ENCODE measurements at places on chromosomes 5 and 9. TPM values are rescaled to one million over a fixed set of nuclear protein-coding genes. Genes with fewer than 3 reads are reported as not detected.

- no peak for DNase-seq
These were observed 42.8 kb downstream of the NFIB start for GRCh38 chr9:14271093-14271673.

- DNase-seq = no peak
These were observed 332.4 kb downstream of the DMAC1 start for GRCh38 chr9:7467186-7467585.

GRCh38 chr5:171092194-171092593 is 216.9 kb upstream of the TLX3 start:
- no peak for DNase-seq

GRCh38 chr9:22256381-22256780 is 190.2 kb upstream of the DMRTA1 start:
- no peak for DNase-seq

GRCh38 chr5:169148138-169148740 is 152.7 kb downstream of the SLIT3 start:
- no peak for DNase-seq

- DNase-seq = no peak
These were observed 13.5 kb downstream of the C5orf46 start for GRCh38 chr5:147892696-147893296.

GRCh38 chr5:108827131-108827530 is 79.4 kb downstream of the FER start:
- no peak for DNase-seq

DNA sequence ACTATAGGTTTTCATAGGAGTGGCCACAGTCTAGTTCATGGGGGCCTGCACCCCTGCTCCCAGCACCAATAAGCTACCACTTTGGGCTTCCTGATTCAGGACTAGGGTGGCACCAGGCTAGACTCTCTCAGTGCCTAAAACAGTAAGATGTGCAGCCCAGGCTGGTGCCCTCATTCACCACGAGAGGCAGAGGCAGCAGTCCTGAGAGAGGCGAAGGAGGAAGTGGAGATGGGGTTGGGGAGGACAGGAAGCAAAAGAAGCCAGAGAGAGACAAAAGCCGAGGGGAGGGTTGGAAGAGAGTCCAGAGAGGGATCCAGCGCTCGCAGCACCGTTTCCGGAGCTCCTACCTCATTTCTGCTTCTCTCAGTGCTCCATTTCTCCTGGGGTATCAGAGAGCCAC is 180.9 kb downstream of the MED10 start:
- no peak for DNase-seq

DNA sequence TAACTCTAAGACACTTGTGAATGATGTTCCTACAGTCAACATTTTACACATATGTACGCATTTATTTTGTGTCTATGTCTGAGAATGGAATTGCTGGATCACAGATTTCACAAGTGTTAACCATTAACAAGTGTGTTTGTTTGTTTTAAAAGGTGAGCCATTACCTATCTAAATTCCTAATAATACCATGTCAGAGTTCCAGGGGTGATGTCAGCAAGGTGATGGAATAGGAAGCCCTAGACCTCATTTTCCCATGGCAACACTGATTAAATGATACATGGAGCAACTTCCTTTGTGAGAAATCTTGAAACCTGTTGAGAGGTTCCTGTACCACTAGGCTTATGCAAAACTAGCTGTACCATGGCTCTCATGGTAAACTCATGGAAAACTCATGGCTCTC is 309.7 kb downstream of the CYLC2 start:
- DNase-seq = no peak

- DNase-seq = no peak
These were observed 213.2 kb downstream of the GABRB2 start for GRCh38 chr5:161333194-161333880.

- no peak for DNase-seq
These were observed 3.2 kb downstream of the SNX30 start for GRCh38 chr9:112753725-112754124.

- DNase-seq = no peak
These were observed 182.2 kb downstream of the PALM2AKAP2 start for GRCh38 chr9:109962215-109962614.

DNA sequence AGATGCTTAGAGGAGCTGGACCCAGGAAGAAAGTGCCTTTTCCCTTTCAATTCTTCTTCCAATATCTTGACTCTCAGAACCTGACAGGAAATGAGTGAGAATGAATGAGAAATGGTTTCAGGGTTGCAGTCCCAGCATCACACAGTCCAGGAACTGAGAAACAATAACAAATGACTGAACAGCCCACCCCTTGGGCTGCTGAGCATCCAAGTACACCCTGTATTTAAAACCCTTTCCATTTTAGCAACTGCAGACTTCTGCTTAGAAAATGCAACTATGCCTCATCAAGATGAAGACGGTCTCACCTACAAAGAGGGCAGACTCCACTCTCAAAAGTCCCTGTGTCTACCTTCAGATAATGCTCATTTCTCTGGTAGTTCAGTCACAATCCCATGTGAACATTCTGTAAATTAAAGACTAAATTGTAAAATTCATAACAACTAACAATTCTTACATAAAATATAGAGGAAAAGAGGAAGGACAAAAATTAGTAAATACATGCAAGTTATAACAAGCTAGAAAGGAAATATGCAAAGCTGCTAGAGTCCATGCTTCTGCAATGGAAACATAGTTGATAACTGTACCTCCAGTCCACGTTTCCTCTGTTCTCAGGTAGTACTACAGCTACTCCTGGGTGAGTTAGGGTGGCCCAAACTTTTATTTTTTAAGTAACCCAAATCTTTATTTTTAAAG is 316.5 kb downstream of the ICE1 start:
- no peak for DNase-seq

GRCh38 chr5:152542741-152543140 is 137.7 kb upstream of the NMUR2 start:
- no peak for DNase-seq

GRCh38 chr5:60722416-60722815 is 22.4 kb upstream of the DEPDC1B start:
- no peak for DNase-seq

DNA sequence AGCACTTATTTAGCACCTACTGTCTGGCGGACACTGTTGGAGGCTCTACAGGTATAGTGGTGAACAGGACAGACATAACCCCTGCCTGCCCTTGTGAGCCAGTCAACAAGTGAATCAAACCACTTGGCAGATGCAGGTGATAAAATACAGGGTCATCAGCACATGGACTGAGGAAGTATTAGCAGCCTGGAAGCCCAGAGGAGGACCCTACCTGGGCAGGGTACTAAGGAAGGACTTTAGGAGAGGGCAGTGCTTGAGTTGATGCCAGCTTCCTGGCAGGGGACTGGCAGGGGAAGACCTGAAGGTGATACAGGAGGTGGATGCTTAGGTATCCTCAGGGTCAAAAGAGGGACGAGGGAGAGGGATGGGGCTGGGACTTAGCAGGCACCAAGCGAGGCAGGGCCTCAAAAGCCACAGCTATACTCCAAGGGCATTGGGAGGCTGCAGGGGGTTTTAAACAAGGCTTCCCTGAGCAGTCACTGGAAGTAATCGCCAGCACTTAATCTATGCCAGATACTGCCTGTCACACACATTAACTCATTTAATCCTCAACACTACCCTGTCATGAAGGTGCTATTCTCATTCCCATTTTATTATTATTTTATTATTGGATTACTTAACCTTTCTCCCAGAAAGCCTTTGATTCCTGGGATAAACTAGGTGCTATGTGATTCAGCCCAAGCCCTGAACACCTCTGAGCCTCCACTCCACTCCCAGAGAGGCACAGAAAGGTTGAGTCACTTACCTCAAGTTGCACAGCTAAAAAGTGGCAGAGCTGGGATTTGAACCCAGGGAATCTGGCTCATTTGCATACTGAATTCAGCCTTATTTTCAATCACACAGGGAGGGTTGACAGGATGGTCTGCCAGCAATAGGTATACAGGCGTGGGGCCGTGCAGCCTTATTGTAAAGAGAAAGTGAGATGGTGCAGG is 63.8 kb upstream of the ORM1 start:
- DNase-seq = no peak

DNA sequence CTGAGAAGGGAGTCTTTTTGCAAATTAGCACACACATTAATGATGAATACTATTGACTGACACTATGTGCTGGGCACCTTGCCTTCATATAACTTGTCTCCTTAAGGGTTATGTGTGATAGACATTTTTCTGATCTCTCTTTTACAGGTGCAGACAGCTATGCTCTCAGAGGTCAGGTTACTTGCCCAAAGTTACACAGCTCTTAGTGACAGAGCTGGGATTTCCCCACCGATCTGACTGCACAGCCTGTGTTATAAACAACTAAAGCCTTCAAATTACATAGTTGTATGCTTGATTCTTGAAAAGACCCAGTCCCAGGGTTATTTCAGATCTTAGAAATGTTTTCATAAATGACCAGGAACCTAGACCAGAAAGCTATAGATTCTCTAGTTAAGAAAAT is 462.7 kb downstream of the EBF1 start:
- no peak for DNase-seq

GRCh38 chr9:33025572-33026342 is 684 bp downstream of the DNAJA1 start:
- DNase-seq = peak; percentile 66

DNA sequence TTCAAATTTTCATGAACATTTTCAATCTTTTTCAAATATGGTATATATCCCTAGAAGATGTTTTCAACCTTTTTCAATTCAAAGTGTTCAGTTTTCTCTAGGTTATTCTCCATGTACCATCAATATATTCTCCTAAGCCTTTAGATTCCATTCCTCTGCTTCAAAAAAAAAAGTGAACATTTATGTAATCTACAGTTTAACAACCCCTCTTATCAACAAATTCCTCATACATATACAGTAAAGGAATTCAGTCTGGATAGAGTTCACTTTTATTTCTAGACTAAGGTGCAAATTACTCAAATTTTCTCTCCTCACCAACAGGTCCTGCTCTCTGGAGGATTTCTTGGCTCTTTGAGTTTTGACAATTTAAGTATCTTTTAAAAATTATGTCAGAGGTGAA is 150.0 kb downstream of the ARL15 start:
- no peak for DNase-seq

DNA sequence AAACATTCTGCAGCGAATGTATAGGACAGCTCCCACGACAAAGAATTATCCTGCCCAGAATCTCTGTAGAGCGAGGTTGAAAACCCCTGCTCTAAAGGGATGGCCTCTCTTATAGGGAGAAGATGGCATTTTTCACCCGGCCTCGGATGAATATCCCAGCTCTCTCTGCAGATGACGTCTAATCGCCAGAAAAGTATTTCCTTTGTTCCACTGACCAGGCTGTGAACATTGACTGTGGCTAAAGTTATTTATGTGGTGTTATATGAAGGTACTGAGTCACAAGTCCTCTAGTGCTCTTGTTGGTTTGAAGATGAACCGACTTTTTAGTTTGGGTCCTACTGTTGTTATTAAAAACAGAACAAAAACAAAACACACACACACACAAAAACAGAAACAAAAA is 17.4 kb upstream of the RARS1 start:
- DNase-seq = no peak

DNA sequence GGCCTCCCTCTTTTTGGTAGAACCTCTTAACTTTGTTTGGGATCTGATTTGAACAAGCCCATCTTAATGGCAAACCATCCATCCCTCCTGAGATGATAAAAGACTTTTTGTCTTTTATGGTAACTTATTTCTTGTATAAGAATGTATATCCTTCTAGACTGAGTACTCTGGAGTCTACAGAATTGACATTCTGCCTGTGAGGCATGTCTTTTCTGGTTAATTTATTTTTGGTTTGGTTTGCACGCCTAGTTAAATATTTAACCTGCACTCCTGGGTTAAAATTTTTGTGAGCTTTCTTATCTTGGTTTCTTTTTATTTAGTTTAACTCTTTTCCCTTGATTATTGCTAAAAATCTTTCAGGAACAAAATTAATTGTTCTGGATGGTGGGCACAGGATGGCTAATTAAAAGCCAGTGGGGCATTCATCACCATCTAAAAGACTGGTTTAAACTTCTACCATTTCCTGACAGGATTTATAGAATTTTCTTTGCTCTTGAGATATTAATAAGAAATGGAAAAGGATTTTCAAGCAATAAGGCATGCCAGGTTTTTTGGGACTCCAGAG is 50.3 kb downstream of the PHAX start:
- no peak for DNase-seq

DNA sequence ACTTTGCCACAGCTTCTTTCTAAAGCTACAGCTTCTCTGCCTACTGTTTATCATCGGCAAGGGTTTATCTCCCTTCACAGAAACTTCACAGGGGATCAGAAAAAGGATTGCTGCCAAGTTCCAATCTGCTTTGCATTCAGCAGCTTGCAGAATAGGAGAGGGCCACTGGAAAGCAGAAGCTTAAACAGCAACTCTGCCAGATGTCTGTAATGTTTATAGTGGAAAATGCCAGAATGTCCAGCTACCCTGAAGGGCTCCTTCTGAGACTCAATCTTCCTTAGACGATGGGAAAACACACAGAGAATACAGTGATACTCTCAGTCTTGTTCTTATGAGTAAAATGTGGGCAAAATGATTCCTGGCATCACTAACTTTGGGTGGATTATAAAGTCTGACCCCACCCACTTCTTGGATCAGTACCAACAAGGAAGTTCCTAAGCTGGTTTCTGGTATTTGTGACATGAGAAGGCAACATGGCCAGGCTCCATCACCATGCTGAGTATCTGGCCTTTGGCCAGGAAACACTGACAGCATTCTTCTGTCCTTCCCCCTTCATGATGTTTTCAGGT is 19.0 kb downstream of the STOM start:
- DNase-seq = no peak

GRCh38 chr5:137113939-137114338 is 385.2 kb downstream of the SPOCK1 start:
- DNase-seq = no peak

DNA sequence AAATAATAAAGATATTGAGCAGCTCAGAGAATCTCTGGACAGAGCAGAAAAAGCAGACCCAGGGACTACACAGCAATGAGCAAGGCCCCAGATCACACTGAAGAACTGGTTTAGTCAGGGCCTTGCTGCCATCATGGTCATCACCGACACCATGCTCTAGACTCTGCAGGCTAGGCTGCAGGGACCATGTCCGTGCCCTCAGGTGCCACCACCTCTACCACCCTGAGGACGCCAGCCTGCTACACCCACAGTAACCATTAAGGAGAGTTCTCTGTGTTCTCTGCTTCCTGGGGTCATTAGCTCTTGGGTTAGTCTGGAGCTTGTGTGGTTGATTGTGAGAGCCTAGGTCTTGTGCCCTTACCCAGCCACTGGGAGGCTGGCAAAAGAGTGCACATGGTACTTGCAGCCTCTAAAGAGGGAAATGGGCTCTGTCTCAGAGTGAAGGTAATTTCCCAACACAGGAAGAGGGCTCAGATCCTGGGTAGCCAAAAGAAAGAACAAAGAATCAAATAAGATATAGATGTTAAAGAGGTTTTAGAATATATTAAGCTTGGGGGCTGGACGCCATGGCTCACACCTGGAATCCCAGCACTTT is 31.9 kb upstream of the JADE2 start:
- no peak for DNase-seq

GRCh38 chr9:15104826-15105420 is 194.7 kb upstream of the FREM1 start:
- no peak for DNase-seq

The ZNF879 gene
- 8.5 TPM for polyA plus RNA-seq

The OR1J2 gene
- not detected for polyA plus RNA-seq

The NMUR2 gene
- polyA plus RNA-seq = 0.09 TPM

The SMIM33 gene
- polyA plus RNA-seq = not detected

The ASPN gene
- 8.5 TPM for polyA plus RNA-seq

The PDE6A gene
- 0.11 TPM for polyA plus RNA-seq

The LECT2 gene
- 4.0 TPM for polyA plus RNA-seq

The PKD2L2 gene
- 0.31 TPM for polyA plus RNA-seq

The ECM2 gene
- 14.1 TPM for polyA plus RNA-seq

The BTNL9 gene
- 10.6 TPM for polyA plus RNA-seq

The ARHGEF37 gene
- polyA plus RNA-seq = 6.2 TPM

The FCN2 gene
- not detected for polyA plus RNA-seq

The CDK5RAP2 gene
- 69.7 TPM for polyA plus RNA-seq

The CCDC192 gene
- 1.4 TPM for polyA plus RNA-seq

The PCDHB5 gene
- polyA plus RNA-seq = 5.2 TPM

The DNLZ gene
- 26.2 TPM for polyA plus RNA-seq

Measured in left renal cortex interstitium (tissue), 4 donors.